ENCODE measurements at places on chromosomes 12 and 14.
A peak's percentile ranks its signal among the peaks of the same experiment; 100 is the strongest.

DNA sequence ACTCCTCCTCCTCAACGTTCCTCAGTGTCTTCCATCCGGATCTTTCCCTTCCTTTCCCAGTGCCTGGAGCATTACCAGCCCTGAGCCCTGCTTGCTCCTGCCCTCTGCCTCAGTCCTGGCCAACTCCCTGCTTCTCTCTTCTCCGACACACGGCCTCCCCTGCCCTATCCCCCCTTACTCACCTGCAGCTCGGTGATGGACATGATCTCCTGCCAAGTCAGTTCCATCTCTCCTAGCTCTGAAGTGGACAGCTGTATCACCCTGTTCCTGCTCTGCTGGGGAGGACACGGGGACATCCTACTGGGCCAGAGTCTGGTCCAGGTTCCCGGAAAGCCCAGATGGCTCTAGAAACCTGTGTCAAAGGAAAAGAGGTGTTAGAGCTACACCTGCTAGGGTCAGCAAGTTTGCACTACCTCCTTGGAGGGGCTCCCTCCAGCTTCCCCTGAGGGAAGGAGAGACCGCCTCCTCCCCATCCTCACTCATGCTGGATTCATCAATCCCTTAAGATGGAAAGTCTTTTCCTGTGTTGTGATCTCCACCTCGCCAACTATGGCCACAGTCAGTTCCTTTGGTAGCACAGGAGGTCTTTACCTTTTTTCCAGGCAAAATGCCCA, 5.8 kb downstream of the NFE2 start:
- no peak for DNase-seq

GRCh38 chr12:49549735-49550692, 11.2 kb downstream of the KCNH3 start:
- no peak for DNase-seq

- DNase-seq = no peak
Observed at GRCh38 chr12:32876004-32876403, 20.6 kb downstream of the PKP2 start.

DNA sequence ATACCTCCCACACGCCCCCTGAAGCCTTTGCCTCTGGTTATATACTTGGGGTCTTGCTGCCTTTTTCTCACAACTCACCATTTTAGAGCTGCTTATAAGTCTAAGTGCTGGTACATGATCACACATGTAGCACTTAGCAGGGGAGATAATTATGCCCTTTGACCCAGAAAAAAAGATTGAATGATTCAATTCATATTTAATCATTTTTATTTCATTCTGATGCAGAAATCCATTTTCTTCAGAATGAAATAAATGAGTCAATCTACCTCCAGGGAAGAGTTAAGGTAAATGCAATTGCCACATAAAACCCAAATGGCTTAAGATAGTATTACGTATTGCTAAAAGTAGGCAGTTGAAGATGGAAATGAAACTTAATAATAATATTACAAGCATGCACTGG, 414.6 kb upstream of the PRICKLE1 start:
- DNase-seq = no peak

DNA sequence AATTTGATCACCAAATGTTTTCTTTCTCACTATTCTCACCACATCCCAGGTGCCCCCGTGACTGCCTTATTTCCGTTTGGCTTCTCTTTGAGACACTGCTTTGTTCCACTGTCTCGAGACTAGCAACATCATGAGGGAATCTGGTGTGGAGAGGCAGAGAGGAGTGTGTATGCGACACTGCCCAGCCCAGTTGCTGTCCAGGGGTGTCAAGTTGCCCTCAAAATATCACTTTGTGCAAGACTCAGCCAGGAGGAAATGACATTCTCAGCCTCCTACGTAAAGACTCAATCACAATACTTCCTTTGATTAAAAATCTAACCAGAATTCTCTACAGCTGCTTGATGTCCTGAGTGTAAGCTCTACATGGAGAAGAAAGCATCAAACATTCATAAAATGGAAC, 48.2 kb upstream of the EEA1 start:
- no peak for DNase-seq

- DNase-seq = peak; percentile 16
Observed at GRCh38 chr12:12072064-12072760, 1.5 kb downstream of the BCL2L14 start.

DNA sequence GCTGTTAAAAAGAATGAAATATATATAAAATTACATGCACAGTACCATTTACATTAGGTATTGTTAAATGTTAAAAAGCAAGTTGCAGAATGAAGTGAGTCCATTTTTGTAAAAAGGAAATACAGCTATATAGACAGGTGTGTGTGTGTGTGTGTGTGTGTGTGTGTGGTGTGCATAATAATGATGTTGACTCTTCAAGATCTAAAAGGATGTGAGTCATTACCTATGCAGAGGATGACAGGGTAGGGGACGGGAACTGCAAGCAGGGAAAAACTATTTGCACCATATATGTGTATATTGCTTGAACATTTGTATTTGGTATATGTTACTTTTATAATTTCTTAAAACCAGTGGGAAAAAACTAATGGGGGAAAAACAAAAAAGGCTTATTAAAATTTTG, 3.1 kb downstream of the C14orf39 start:
- DNase-seq = no peak

GRCh38 chr14:105069522-105069870, 4.3 kb upstream of the GPR132 start:
- DNase-seq = no peak

DNA sequence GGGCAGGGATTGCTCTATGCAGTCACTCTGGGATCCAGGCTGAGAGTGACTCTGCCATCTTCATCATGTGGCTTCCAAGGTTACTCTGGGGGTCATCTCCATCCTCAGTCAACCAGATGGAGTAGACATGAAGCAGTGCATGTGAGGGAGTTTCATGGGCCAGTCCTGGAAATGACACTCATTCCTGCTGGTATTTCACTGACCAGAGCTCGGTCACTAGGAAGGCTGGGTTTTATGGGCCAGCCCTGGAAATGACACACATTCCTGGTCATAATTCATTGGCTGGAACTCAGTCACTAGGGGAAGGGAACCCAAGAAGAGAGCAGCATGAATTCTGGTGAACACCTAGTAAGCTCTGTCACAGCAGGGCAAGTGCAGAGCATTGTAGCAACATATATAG, 144.7 kb downstream of the SMOC1 start:
- DNase-seq = no peak
